ENCODE measurements at places on chromosomes 6 and 20.

DNA sequence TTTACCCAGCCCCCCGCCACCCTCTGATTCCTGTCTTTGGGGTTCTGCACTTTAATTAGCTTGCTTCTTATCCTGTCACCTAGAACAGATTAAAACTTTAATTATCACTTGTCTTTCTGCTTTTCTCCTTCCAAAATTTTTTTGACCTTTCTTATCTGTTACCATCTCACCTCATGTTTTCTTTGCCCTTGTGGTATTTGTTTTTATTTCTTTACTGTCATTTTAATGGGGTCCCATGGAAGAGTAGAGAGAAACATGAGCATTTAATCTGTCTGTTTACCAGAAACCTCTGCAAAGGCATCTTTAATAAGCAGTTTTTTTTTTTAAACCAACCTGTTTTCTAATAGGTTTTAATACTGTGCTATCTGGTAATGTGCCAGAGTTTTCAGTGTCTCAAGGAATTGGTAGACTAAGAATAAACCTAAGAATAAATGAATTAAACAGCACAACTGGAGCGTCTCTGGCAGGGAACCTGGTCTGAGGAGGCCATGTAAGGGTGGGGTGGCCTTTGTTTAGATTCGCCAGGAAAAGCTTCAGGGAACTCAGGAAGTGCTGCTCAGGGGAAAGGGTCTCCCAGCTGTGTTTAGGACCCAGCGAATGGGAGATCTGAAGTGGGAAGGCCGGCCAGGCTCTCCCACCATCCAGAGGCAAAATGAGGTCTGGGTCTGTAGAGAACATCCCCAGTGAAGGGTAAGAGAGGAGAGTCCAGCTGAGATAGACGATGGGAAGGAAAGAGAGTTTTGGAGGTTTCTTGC is 69.8 kb downstream of the ARID1B start:
- no peak for DNase-seq

DNA sequence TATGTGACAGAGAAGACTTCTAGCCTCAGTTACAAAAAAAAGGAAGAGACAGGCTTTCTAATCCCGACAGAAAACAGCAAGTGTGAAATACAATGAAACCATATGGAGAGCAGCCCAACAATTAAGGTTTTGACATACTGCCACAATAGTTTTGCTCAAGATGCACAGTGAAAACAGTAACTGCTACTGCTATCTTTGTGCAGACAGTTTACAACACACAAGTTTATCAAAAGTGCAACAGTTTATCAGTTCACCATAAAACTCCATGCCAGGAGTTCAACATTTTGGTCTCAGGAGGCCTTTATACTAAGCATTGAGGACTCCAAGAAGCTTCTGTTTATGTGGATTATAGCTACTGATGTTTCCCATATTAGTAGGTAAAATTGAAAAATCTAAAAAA is 37.6 kb downstream of the GOPC start:
- no peak for DNase-seq

DNA sequence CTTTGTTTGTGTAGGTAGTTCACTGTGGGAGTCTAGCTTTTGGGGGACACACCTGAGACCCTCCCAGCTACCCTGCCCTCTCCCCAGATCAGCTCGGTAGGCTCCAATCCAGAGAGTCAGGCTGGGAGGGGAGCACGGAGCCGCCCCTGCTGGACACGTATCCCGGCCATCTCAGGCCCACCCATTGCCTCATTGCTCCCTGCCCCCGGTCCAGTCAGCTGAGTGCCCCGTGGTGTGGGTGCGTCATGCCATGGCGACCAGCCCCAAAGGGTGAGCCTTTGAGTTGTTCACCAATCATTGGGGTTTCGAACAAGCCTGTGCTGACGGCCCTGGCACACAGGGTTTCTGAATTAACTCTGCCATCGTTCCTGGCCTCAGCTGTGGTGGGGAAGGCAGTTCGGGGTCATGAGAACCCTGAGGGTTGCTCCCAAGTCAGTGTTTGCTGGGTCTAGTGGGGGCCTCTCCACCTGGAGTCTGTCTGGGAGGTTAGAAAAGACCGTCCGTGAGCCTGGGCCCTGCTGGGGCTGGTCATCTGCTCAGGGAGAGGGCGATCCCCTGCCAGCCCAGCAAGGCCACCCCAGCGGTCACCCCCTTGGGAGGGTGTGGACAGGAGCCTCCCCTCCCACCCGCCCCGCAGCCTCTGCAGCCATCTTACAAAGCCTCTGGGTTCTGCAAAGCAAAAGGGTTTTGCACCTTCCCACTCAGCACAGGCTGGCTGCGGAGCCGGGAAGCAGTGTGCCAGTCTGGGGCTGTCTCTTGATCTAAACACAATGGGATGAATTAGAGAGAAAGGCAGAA is 34.5 kb downstream of the NTSR1 start:
- no peak for DNase-seq

GRCh38 chr6:22886650-22887581 is 317.6 kb downstream of the HDGFL1 start:
- DNase-seq: peak; percentile 32

- DNase-seq: no peak
Observed at GRCh38 chr6:96234444-96234843, 218.7 kb downstream of the FUT9 start.

DNA sequence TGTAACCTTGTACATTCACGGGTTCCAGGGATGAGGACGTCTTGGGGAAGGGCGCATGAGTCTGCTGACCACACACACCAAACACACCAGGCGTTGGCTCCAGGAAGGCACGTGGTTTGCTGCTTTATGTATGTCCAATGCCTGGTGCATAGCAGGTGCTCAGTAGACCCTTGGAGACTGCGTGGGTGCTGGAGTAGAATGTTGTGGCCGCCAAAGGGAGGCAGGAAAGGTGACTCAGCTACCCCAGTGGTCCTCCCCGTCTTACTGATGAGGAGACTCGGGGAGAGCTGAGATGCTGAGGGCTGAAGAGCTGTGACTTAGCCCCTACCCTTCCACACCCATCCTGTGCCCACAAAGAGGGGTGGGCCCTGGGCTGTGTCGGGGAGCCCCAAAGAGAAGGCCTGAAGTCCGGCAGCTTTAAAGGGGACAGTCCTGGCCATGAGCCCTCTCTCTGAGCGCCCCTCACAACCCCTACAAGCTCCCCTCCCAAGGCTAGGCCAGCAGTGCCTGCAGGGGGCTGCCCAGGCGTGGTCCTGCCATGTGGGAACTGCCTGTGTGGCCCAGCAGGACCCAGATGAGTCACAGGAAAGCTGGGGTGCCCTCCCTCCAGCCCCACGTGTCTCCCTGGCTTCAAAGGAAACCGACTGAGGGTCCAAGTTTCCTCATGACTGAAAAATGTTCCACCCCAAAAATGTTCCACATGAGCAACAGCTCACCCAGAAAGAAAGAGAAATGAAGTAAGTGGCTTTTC is 28.0 kb upstream of the PTGIS start:
- peak; percentile 57 for DNase-seq

- DNase-seq: no peak
Observed at GRCh38 chr6:121533321-121533841, 97.9 kb downstream of the GJA1 start.
